ENCODE measurements at places on chromosomes 1 and 21.

DNA sequence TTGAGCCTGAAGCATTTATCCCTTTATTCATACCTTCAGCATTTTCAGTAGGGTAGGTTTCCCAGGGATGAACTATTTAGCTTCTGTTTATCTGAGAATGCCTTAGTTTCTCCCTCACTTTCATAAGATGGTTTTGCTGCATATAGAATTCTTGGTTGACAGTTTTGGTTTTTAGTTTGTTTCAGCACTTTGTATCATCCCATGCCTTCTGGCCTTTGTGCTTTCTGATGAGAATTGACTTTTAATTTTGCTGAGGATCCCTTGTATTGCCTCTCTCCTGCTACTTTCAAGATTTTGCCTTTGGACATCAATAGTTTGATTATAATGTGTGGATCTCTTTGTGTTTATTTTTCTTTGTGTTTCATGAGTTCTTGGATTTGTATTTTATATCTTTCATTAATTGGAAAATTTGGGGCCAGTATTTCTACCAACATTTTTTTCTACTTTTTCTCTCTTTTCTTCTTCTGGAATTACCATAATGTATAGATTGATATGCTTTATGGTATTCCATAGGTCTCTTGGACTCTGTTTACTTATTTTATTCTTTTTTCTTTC is 236.6 kb downstream of the LBR start:
- no peak for DNase-seq

GRCh38 chr1:200636681-200637080 is 16.1 kb upstream of the KIF14 start:
- DNase-seq, result no peak

- no peak for DNase-seq
These were observed 1.2 kb upstream of the FHAD1 start for GRCh38 chr1:15245593-15246360.

- DNase-seq, result no peak
These were observed 1.1 kb upstream of the PKP1 start for GRCh38 chr1:201282216-201282615.

DNA sequence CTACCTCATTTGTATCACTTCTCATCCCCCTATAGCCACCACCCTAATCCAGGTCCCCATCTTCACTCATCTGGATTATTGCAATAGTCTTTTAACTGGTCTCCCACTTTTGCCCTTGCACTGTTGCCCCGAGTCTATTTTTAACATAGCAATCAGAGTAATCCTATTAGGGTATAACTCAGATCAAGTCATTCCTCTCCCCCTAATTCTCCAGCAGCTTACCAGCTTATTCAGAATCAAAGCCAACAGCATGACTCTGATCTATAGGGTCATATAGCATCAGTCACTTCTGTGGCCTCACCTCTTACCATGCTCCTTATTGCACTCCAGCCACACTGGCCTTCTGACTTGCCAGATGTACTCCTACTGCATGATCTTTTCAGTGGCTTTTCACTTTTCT is 140.7 kb downstream of the PAPPA2 start:
- no peak for DNase-seq

DNA sequence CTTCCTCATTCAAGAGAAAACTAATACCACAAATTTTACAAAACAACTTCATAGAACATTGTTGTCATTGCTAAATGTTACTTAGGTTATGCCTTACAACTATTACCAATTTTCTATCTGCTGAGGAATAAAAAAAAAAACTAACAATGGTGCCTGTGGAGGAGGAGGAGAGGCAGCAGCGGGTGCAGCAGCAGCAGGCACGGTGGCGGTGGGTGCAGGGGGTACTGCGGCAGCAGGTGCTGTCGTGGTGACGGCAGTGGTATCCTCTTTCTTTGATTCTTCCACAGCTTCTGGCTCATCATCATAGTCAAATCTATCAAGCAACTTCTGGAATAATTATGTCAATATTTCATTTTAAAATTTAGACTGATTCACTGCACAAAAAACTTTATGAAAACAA is 35.5 kb downstream of the SCAF4 start:
- no peak for DNase-seq

GRCh38 chr1:223140611-223141405 is 2.2 kb downstream of the TLR5 start:
- no peak for DNase-seq

- DNase-seq, result no peak
These were observed 31.4 kb downstream of the IQGAP3 start for GRCh38 chr1:156540955-156541354.

- DNase-seq, result peak; percentile 71
These were observed 9.3 kb downstream of the IRF2BP2 start for GRCh38 chr1:234600418-234601281.

DNA sequence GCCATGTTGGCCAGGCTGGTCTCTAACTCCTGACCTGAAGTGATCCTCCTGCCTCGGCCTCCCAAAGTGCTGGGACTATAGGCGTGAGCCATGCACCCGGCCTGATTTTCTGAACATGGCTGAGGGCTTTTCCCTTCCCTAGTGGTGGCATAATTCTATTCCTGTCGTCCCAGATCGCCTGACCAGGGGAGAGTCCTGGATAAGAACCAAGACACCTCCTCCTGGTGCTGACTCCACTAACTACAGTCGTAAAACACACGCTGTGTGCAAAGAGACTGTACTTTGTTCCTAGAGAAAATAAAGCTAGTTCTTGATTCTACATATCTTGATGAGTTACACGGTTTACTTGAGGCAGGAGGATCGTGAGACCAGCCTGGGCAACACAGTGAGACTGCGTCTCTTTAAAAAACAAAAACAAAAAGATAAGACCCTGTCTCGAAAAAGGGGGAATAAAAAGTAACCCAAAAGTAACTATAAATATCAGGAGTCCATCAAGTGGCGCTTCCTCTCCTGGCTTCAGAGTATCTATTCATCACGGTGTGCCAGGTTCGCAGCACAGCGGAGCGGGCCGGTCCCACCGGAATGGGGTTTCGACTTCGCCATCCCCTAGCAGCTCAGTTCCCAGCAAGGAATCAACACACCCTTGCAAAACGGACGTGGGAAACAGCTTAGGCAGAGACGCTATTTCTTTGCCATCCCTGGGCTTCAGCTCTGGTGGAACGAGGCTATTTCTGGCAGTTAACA is 973 bp downstream of the SDF4 start:
- DNase-seq, result no peak

DNA sequence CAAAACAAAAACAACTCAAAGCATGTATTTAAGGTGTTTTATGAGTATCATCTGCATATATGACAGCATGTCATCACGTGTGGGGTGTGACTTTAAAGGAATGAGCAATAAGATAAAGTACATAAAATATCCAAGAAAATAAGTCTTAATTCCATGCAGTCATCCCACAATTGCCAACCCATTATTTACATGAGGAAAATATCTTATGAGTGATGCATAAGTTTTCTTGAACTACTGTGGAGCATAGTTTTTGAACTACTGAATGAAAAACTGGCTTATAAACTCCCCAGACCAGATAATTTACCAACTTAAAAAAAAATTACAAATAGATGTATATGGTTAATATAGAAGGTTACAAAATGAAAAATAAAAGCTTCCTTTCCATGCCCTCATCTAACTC is 29.7 kb upstream of the MTMR11 start:
- no peak for DNase-seq

DNA sequence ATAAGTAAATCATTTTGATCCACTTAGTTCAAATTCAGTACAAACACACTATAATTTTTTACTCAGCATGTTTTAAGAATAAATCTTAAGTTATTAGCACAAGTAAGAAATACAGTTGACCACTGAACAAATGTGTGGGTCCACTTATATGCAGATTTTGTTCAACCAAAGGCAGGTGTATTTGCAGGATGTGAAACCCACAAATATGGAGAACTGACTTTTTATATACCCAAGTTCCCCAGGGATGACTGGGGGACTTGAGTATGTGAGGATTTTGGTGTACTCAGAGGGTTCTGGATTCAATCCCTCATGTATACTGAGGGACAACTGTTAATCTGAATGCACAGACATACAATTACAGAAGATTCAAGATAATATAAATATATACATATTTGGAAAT is 25.7 kb upstream of the ERICH3 start:
- no peak for DNase-seq

- DNase-seq, result no peak
These were observed 103.9 kb upstream of the DUSP10 start for GRCh38 chr1:221845650-221846371.

GRCh38 chr1:231420959-231421545 is 1.0 kb downstream of the EGLN1 start:
- DNase-seq, result peak; percentile 37

DNA sequence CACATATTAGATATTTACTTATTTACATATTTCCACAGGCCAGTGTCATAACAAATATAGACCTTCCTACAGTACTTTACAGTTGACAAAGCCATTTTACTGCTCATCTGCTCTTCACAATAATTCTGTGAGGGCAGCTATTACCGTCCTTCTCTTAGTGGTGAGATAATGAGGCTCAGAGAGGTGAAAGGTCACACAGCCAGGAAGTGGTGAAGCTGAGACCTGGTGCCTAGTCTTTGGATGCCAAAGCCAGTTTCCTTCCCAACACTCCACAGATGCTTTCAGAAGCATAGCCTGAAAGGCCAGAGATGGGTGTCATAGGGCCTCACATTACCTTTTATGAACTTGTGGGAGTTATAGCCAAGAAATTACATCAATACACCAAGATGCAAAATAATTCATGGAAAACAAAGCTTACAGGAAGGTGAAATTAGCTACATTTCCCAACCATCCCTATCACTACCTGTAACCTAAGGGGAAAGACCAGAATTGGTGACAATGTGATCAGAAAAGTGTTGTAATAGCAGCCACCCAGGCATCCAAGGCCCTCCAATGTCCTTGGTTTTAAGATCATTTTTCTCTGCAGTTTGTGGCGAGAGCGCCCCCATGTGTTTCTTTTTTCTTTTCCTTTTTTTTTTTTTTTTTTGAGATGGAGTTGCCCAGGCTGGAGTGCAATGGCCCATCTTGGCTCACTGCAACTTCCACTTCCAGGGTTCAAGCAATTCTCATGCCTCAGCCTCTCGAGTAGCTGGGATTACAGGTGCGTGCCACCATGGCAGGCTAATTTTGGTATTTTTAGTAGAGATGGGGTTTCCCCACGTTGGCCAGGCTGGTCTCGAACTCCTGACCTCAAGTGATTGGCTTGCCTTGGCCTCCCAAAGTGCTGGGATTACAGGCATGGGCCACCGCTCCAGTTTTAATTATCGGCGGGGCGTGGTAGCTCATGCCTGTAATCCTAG is 26.5 kb upstream of the RPL11 start:
- DNase-seq, result no peak

DNA sequence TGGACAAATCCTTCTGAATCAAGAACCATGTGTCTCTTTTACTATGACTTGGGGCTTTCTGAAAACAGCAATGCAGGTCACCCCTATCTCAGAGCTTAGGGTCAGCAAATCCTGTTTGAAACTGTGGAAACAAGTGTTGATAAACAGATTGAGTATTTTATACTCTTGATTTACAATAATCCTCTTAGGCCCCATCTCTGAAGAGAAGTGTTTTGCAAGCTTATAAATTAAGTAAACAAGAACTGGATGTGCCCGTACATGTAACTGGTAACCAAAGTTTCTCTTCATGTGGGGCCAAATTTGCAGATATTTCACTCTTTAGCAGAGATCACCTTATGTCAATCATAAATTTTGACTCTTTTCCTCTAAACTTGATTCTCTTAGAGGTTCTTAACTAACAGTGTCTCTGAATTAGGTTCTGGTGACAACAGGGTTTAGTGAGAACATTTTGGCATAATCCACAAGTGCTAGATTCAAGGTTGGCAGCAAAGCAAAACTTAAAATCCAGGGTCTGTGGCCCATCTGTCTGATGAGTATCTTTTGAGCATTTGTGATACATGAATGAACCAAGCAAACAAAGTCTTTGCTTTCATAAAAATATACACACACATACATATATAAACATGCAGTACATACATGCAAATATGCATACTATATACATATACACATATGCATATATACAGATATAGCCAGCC is 183.0 kb upstream of the HOOK1 start:
- DNase-seq, result no peak

DNA sequence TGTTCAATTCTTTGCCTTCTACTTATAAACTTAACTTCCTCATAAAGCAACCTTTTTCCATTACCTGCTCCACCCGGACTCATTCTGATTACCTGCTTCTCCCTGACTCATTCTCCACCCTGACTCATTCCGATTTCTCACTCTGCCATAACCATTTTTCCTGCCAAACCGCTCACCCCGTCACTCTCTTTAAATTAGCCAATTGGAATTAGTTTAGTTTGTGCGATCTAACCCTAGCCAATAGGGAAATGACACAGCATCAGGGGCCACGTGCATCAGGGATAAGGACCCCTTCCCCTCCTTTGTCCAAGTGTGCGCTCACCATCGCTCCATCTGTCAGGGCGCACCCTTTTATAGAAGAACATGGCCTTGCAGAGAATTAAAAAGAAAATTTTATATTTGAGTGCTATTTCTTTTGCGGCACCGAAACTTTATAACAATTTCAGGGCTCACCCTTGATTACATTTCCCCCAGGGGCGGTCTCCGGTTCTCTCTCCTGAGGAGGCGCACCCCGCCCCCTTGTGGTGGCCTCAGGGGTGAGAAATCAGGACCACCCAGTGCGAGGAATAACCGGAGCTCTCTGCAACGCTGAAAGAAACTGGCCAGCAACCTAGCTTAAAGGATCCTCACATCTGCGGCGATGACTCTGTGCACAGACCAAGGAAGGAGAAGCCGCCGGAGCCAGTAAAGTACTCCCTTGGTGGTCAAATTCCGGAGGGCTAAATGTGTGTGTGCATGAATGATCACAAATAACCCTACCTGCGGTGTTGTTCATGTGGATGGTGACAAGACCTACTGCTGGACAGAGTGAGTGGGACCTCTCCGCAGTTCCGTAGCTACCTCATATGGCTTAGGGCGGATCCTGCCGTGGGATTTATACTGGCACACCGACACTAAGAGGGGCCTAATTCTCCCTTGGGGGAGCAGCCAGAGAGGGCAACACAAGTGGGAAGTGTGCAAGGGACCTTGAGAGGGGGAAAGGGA is 30.3 kb upstream of the CBR3 start:
- peak; percentile 61 for DNase-seq

DNA sequence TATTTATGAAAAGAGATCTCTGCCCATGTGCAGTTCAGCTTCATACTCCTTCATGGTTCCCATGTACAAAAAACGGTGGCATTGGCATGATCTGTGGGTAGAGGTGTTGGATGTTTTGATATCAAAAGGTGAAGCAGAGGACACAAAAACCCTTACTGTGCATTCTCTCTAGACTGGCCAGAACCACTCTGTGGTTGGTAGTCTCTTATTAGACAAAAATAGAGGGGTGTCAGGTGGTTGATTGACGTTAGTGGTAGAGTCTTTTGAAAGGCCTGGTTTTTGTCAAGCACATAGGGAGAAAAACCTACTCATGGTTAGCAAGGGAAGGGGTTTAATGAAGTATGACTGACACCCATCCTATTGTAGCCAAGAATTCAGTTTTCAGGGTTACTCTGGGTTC is 400.0 kb upstream of the TMPRSS15 start:
- no peak for DNase-seq

DNA sequence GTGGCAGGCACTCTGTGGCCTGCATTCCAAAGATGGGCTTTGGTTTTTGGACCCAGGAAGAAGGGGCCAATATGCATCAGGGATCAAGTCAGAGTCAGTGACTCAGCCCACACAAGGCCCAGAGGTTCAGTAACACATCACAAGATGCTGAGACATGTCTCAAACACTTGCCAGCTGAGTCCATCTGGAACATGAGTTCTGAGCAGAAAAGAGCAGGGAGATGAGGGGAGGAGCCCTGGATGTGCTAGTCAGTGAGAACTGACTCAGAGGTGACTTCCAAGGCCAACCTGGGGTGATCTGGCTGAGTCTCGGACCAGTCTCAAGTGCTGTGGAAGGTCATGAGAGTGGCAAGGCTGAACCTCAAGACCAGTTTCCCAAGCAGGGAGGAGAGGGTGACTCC is 150.1 kb downstream of the CDC7 start:
- DNase-seq, result no peak
